Lower lobe of right lung (tissue), 2 donors: ENCODE measurements at places on chromosomes 12 and 14. TPM values are rescaled to one million over a fixed set of nuclear protein-coding genes. Genes with fewer than 3 reads are reported as not detected.
A peak's percentile ranks its signal among the peaks of the same experiment; 100 is the strongest.

RERGL gene
- 3.7 TPM for total RNA-seq

NFE2 gene
- total RNA-seq = 13.5 TPM

DNA sequence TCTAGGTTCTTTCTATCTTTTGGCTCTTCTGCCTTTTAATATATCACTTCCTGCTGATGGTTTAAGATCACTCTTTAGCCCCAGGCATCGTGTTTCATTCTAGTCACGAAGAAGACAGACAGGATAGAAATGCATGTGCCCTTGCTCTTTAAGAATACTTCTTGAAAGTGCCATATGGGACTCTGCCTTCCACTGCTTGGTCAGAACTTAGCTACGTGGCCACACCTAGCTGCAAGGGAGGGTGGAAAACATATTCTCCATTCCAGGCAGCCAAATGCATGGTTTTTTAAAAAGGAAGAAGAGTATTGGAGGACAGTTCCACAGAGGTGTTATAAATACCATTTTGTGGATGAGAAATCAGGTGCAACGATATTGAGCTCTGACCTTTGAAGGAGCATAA lies 143.3 kb downstream of the KLRB1 start:
- H3K27me3 ChIP-seq = no peaks in the 10 kb centered on the region
- no peaks in the 10 kb centered on the region for H3K36me3 ChIP-seq
- no peak for DNase-seq
- H3K4me1 ChIP-seq = no peaks in the 10 kb centered on the region
- no peak overlapping the region for H3K4me3 ChIP-seq

- peak overlapping the region; percentile 92 for H3K27ac ChIP-seq
- peaks cover 31% of the 10 kb centered on the region for H3K4me1 ChIP-seq
- H3K27me3 ChIP-seq = no peaks in the 10 kb centered on the region
- DNase-seq = no peak
- peaks cover 28% of the 10 kb centered on the region for H3K36me3 ChIP-seq
Observed at GRCh38 chr12:98645572-98646067, 530 bp downstream of the APAF1 start.

SMAGP gene
- 31.3 TPM for total RNA-seq

DNA sequence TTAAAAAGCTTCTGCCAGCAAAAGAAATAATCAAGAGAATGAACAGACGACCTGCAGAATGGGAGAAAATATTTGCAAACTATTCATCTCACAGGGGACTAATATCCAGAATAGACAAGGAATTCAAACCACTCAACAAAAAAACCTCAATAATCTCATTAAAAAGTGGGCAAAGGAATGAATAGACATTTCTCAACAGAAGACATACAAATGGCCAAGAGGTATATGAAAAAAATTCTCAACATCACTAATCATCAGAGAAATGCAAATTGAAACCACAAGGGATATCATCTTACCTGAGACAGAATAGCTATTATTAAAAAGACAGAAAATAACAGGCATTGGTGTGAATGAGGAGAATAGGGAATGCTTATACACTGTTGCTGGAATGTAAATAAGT lies 270.0 kb downstream of the DACT1 start:
- H3K4me3 ChIP-seq = no peak overlapping the region
- no peaks in the 10 kb centered on the region for H3K27me3 ChIP-seq
- H3K36me3 ChIP-seq = no peaks in the 10 kb centered on the region

DNA sequence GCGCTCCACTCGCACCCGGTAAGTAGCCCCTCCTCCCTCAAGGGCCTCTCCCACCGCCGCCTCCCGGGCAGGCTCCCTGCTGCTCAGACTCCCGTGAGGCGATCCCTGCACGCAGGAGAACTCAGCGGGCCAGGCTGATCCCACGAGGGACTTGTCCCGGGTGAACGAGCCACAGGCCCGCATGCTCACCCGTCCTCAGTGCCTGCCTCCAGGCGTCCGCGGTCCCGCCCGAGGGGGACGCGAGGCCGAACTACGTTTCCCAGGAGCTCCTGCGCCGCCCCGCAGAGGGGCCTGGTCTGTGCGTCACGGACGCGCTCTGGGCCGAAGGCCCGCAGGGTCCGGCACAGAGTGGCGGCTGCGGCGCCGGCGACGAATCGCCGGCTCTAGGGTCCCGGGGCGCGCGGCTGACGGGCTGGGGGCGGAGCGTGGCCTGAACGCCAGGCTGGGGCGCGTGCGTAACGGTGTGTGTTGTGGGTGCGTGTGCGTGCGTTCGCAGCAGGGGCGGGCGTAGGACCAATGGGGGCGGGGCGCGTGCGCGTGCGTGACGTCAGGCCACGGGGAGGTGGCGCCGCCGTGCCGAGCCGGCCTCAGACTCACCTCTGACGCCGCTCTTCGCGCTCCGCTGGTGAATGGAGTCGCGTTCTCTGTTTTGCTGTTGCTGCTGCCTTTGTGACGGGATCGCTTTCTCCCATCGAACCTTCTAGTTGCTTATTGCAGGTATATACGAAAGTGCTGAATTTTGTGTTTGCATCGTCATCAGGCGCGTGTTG lies at the start of the genes ZNF10 and ZNF891:
TSS of gene ZNF10 (plus strand) at position 590 of the 770 bp plus-strand sequence. CDS start 13,866 bp downstream, outside the sequence.
TSS of gene ZNF891 (minus strand) at position 237 of the 770 bp plus-strand sequence. CDS start 8,356 bp downstream, outside the sequence.
- H3K36me3 ChIP-seq = peaks cover 4% of the 10 kb centered on the region
- peak within 1 kb of the TSS; percentile 97 for H3K27ac ChIP-seq
- H3K4me1 ChIP-seq = peaks cover 16% of the 10 kb centered on the region
- peak within 1 kb of the TSS; percentile 87 for H3K4me3 ChIP-seq
- H3K27me3 ChIP-seq = no peaks in the 10 kb centered on the region

DNA sequence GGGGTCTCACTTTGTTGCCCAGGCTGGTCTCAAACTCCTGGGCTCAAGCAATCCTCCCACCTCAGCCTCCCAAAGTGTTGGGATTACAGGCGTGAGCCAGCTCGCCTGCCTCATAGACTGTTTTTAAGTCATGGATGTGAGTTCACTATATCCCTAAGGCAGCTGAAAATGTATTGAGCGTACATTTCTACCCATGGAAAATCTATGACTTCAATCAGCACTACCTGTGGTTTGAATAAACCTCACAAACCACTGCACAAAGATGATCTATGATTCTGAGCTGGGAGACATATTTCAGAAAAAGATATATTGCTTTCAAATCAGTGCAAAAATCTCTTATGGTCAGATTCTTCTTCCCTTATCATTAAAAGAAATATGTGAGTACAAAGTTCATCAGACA lies 22.5 kb downstream of the GCN1 start:
- H3K36me3 ChIP-seq = peaks cover 100% of the 10 kb centered on the region
- H3K27ac ChIP-seq = no peak overlapping the region
- no peak overlapping the region for H3K4me3 ChIP-seq
- no peaks in the 10 kb centered on the region for H3K4me1 ChIP-seq
- no peaks in the 10 kb centered on the region for H3K27me3 ChIP-seq
- no peak for DNase-seq

GRCh38 chr12:87988534-87988933 lies 40.7 kb downstream of the C12orf50 start:
- no peaks in the 10 kb centered on the region for H3K4me1 ChIP-seq
- H3K27me3 ChIP-seq = no peaks in the 10 kb centered on the region
- H3K27ac ChIP-seq = no peak overlapping the region

DNA sequence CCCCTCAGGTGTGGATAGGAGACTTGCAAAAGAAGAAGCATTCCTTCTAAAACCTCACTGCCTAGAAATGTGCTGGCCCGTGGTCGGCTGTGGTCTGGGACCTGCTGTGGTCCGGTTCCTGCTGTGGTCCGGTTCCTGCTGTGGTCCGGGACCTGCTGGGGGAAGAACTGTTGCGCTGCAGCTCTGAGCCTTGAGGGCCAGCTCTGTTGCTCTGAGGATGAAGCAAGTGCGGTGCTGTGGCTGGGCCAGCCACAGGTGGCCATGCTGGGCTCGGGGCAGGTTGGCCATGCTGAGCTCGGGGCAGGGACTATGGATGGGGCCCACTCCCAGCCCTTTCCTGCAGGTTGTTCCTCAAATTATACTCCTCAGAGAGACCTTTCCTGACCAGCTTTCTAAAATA lies 5.2 kb downstream of the NRXN3 start:
- no peak for DNase-seq
- no peaks in the 10 kb centered on the region for H3K36me3 ChIP-seq
- no peaks in the 10 kb centered on the region for H3K4me1 ChIP-seq

DNA sequence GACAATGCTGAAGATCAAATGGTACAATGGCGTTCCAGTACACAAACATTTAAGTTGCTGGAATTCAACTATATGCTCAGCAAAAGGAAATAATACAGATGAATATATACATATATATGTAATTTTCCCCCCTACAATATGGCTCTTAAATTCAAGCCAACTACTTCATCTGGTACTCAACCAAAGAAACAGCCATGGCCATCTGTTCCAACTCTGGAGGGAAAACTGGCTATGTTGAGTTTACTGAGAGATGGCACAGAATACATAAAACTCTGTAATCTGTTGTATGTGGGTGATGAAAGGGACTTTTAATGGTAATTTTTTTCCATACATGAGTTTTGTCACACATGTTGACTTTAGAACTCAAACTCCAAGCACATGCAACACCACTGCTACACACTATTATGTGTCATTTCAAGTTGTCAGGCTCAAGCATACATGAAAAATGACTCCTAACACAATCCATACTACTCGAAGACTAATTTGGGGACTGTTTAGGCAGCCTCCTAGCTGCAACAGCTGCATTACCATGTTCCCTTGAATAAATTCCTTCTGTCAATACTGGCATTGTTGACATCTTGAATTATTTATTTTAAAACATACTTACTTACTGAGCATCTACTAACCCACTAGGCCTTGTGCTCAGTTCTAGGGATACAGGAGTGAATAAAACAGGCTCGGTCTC lies 38.2 kb upstream of the MAP3K9 start:
- no peak overlapping the region for H3K4me3 ChIP-seq
- H3K4me1 ChIP-seq = no peaks in the 10 kb centered on the region
- H3K36me3 ChIP-seq = no peaks in the 10 kb centered on the region
- no peak for DNase-seq
- no peaks in the 10 kb centered on the region for H3K27me3 ChIP-seq

CHMP4A gene
- 41.9 TPM for total RNA-seq

DNA sequence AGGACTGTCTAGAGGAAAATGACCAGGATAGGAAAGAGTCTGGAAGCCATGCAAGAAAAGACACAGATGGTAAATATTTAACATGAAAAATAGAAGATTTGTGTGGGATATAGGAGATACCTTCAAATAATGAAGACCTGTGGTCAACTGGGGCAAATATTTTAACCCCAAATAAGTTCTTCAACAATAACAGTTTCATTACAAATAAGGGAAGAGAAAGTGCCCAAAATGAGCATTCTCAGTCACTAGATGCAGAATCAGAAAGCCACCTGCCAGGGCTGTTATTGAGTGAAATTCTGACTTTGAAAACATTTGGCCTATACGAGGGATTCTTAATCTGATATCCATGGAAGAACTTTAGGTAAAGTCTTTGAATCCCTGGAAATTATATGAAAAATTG lies 231.2 kb upstream of the PLEKHG7 start:
- H3K4me3 ChIP-seq = no peak overlapping the region
- H3K4me1 ChIP-seq = no peaks in the 10 kb centered on the region
- H3K27ac ChIP-seq = no peak overlapping the region
- H3K27me3 ChIP-seq = no peaks in the 10 kb centered on the region

- no peak for DNase-seq
- no peak overlapping the region for H3K27ac ChIP-seq
- no peaks in the 10 kb centered on the region for H3K36me3 ChIP-seq
Observed at GRCh38 chr12:131391399-131391798, 319.5 kb upstream of the SFSWAP start.

DNA sequence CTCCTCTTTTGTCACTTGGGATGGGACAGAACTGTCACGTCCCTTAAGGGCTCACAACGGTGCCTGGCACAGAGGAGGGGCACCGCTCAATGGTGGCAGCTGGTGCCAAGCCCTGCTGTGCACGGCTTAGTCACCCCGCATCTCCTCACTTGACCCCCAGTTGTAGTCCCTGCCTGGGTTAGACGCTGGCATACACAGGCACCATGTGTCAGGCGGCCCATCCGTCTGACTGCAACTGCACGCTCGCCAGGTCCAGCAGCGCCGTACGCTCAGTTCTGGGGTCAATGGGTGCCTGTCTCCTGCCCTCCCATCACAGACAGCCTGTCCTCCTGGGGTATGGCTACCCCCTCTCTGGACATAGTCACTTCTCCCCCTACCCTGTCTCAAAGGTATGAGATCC lies 1.6 kb upstream of the PACS2 start:
- H3K4me3 ChIP-seq = no peak overlapping the region
- no peaks in the 10 kb centered on the region for H3K36me3 ChIP-seq
- no peak overlapping the region for H3K27ac ChIP-seq
- peaks cover 34% of the 10 kb centered on the region for H3K4me1 ChIP-seq
- no peaks in the 10 kb centered on the region for H3K27me3 ChIP-seq

DNA sequence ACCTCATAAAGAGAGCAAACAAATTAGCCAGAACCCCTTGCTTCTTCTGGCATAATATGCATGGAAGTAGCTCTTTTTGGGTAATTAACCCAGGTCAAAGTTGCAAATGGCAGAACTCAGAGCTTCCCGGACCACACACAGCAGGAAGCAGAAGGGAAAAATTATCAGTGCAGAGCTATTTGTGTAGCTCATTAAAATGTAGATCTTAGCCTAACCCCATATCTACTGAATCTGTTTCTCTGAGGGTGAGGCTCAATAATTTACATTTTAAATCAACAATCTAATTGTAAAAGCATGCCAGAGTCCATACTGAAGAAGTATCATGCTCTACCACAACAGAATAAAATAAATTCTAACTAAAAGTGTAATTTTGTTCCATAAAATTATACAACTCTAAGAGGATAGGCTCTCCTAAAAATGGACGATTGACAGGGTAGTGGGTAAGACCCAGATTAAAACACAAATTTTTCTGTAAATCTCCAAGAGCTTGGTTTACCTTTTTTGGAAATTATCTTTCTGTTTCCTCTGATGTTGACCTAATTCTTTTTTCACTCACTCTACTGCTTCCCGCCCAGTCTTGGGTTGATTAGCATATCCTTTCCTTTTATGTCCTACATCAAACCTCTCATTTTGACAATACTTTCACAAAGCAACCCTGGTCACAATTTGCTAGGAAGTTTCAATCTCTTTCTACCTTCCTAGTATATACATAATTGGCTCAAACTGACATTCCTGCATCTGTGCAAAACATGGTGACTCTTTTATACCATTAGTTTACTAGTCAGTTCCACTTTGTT lies 213.3 kb upstream of the SLC16A7 start:
- H3K27ac ChIP-seq = peak overlapping the region; percentile 42
- DNase-seq = no peak
- no peaks in the 10 kb centered on the region for H3K27me3 ChIP-seq
- no peaks in the 10 kb centered on the region for H3K4me1 ChIP-seq
- no peaks in the 10 kb centered on the region for H3K36me3 ChIP-seq

ANO4 gene
- 0.74 TPM for total RNA-seq
